Stimulated activated CD4-positive, alpha-beta T cell treated with anti-CD3 and anti-CD28 coated beads, TNF-alpha, amount 100 ng/mL, for 24 hours (primary cell): ENCODE measurements at places on chromosomes 16 and 17.

DNA sequence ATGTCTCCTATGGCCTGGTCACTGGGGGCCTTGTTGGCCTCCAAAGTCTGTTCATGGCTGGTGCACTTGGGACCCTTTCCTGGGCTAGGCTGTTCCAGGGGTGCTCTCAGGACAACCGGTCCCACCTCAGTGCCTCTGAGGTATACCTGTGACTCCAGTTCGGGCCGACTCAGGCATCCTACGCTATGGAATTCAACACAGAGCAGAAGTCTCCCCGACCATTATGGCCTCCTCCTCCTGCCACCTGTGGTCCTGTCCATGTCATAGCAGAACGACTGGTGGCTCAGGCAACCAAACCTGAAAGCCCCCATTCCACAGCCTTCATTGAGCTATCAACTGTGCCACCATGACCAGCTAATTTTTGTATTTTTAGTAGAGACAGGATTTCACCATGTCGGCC, 8.5 kb upstream of the PSMD7 start:
- DNase-seq, result no peak

GRCh38 chr16:80347900-80348299, 192.9 kb upstream of the DYNLRB2 start:
- DNase-seq, result no peak

GRCh38 chr17:72419866-72420774, 299.3 kb downstream of the SOX9 start:
- DNase-seq, result no peak

- no peak for DNase-seq
Measured at GRCh38 chr17:42566215-42566882, 551 bp upstream of the MLX start.

DNA sequence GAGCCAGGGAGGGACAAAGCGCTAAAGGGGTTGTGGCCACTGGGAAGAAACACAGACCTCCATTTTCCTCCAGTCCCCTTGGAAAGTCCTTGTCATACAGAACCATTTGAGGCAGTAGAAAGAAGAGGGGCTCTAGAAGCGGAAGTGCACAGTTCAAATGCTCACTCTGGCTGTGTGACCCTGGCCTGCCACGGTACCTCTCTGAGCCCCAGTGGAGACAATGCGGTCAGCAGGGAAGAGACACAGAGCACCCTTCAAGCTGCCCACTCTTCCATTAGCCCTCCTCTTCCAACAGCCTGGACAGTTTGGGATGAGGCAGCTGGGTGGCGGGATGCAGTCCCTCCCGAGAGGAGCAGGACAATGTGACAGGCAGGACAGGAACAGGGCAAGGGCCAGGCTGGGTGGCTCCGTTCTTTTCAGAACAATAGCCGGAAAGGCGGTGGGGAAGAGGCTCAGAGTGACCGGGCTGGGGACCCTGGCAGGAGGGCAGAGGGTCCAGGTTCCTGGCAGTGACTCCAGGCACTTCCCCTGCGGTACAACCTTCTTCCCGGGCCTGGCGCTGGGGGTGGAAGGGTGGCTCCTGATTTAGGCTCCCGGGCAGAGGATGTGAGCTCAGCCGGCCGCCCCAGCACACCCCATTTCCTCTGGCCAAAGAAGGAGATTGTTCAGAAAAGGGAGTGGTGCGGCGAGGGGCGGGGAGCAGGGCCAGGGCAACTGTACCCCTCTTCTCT, 5.6 kb downstream of the CASKIN2 start:
- DNase-seq, result no peak

GRCh38 chr17:77829843-77830799, 128.4 kb upstream of the TNRC6C start:
- DNase-seq, result no peak

DNA sequence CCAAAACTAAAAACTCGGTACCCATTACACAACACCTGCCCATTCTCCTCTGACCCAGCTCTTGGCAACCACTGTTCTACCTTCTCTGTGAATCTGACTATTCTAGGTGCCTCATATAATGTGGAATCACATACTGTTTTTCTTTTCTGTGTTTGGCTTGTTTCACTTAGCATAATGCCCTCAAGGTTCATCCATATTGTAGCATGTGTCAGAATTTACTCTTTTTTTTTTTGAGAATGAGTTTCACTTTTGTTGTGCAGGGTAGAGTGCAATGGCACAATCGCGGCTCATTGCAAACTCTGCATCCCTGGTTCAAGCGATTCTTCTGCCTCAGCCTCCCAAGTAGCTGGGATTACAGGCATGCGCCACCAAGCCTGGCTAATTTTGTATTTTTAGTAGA, 59.5 kb upstream of the RBL2 start:
- no peak for DNase-seq
